ENCODE measurements at places on chromosomes 4 and X. TPM values are rescaled to one million over a fixed set of nuclear protein-coding genes. Genes with fewer than 3 reads are reported as not detected.
A peak's percentile ranks its signal among the peaks of the same experiment; 100 is the strongest.

UBQLN2 gene
- 32.0 TPM for total RNA-seq

RHOXF2 gene
- not detected for total RNA-seq

- H3K4me3 ChIP-seq = no peak overlapping the region
- no peak for DNase-seq
- H3K27me3 ChIP-seq = no peaks in the 10 kb centered on the region
- no peak overlapping the region for H3K27ac ChIP-seq
- no peaks in the 10 kb centered on the region for H3K36me3 ChIP-seq
Measured at GRCh38 chrX:54950730-54951375, 30.2 kb downstream of the TRO start.

GRCh38 chr4:167100120-167100519 is 134.2 kb downstream of the SPOCK3 start:
- no peaks in the 10 kb centered on the region for H3K36me3 ChIP-seq
- DNase-seq = peak; percentile 65
- no peaks in the 10 kb centered on the region for H3K4me1 ChIP-seq

GRCh38 chr4:164012396-164013027 is 518.0 kb downstream of the TMA16 start:
- no peaks in the 10 kb centered on the region for H3K36me3 ChIP-seq
- no peaks in the 10 kb centered on the region for H3K27me3 ChIP-seq
- no peak overlapping the region for H3K4me3 ChIP-seq
- H3K4me1 ChIP-seq = no peaks in the 10 kb centered on the region
- no peak overlapping the region for H3K27ac ChIP-seq

GRCh38 chr4:13368217-13368616 is 115.9 kb downstream of the RAB28 start:
- DNase-seq = no peak
- H3K4me1 ChIP-seq = no peaks in the 10 kb centered on the region
- H3K36me3 ChIP-seq = no peaks in the 10 kb centered on the region
- H3K27me3 ChIP-seq = no peaks in the 10 kb centered on the region
- H3K4me3 ChIP-seq = no peak overlapping the region
- no peak overlapping the region for H3K27ac ChIP-seq
